ENCODE measurements at places on chromosomes 16 and 17.

DNA sequence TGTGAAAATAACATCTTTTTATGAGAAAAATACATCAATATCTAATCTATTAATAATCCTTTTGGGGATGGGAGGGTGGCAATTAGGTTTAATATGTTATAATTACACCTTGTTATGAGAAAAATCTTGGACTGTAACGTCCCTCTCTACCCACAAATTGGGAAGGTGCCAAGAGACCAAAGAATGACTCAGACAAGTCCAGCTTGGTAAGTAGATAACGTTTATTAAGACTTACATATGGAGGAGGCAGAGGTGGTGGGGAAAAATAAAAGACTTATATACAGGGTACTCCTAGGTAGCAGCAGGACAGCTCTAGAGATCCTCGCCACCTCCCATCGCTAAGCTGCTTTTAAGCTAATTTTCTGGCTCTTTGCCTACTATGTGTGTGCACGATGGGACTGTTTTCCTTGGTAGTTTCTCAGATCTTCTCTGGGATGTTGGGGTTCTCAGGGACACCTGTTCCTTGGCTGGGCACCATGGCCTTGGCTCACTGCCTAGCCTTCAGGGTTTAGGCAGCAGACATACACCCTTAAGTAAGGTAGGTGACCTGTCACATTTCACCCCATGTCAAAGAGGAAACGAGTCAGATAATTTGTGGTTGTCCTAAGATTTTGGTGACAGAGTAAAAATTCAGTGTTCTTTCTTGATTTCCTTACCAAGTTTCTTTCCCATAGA, 31.5 kb downstream of the RBL2 start:
- DNase-seq = peak; percentile 32

DNA sequence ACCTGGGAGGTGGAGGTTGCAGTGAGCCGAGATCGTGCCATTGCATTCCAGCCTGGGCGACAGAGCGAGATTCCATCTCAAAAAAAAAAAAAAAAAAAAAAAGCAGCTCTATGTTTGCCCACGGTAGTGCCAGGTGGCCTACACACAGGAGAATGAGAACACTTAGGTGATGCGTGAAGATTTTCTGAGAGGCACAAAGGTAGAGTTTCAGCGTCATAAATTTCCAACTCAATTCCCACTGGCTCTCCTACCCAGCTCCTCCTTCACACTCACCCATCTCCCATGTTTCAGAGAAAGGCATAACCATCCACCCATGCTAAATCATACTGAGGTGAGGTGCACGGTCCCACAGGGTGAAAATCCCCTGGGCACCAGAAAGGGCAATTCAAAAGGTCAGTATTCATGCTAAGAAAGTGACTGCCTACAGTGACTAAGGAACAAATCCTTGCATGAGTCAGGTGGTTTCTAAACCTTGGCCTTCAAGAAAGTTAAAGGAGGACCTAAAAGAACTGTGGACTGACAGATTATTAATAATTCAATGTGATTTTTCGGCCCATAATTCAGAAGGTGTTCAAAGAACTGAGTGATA, 4.8 kb downstream of the DCAKD start:
- DNase-seq = no peak

DNA sequence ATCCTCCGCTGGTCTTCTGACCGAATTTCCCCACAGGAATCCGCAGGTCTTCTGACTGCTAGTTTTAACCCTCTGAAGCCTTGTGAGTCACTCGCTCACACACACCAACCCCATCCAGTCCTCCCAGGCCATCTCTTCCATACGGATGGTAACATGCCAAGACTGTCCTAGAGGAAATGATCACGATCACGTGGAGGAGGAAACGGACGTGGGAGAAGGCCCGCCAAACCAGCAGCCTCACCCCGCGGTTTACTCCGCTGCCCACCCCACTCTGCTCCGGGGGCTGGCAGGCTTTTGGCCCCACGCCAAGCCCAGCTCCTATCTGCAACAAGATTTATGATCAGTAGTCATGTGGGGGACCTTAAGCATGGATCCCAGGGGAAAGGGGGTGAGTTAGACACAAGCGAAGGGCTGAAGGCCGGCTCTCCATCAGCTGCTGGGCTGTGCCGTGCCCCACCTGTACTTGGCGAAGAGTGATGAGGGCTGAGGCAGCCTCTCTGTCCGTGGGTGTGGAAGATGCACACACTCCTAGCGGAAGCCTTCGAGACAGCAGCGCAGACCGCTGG, 1.5 kb upstream of the FAAP100 start:
- peak; percentile 97 for DNase-seq

- DNase-seq = no peak
These were observed 399.7 kb upstream of the RBFOX1 start for GRCh38 chr16:6932871-6933385.

- DNase-seq = no peak
These were observed 53.7 kb downstream of the MAP2K4 start for GRCh38 chr17:12074346-12074745.

DNA sequence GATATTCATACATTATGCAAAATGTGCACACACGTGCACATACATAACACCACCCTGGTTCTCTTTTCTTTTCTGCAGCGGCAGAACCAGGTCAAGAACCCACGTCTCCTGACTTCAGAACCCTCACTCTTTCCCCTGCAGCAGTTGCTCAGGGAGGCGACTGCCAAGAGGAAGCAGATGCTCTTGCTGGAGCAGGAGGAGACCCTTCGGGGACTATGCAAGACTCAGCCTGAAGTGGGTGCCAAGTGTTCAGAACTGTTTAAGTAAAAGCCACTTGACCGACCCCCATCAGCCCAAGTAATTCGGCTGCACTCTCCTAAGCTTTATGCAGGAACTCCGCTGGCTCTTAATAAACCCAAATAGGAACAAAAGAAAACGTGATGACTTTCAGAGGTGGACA, 193.8 kb downstream of the SLC39A11 start:
- no peak for DNase-seq

DNA sequence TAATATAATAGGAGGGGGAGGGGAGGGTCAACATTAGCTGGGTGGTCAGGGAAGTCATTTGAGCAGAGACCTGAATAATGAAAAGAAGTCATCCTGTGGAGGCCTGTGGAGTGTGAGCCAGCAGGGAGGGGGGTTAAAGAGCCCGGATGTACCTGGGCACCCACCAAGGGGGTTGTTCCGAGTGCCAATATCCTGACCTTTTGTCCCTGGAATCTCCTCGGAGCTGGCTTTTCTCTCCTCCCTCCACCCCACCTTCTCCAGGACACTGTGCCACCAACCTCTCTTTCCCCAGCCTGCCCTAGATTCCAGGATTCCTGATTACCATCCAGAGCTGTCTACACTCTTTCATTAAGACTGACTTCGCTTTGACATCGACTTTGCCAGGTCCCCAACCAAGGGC, 6.2 kb downstream of the SHBG start:
- no peak for DNase-seq

- no peak for DNase-seq
These were observed 42.1 kb upstream of the CDH13 start for GRCh38 chr16:82584553-82585152.

DNA sequence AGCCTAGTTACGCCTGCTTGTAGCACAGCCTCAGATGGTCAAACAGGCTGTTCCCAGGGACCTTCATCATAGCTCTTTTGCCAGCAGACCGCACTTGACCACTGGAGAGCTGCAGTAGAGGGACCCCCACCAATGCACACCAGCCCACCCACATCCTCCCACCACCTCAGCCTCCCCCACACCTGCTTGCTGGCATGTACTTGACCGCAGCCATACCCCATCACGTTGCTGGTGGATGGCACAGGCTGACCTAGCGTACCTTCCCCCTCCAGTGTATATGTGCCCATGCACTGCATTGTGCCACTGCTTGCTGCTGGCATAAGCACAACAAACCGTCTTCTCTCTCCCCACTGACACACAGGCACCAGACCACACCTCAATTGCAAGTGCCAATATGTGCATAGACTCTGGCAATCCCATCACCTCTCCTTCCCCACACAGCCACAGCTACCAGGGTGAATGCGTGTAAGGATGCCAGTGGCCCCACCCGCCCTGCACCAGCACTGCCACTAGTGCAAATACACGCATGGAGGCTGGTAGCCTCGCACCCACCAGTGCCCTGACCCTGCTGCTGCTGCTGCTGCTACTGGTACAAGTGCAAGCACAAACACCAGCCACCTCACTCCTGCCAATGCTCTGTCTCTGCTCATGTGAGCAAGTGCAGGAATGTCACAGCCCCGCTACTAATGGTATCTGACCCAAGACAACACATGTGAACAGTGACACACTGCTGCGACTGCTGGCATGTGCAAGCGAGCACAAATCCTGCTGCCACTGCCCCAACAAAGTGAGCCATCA, 1377.6 kb downstream of the CDH11 start:
- no peak for DNase-seq

DNA sequence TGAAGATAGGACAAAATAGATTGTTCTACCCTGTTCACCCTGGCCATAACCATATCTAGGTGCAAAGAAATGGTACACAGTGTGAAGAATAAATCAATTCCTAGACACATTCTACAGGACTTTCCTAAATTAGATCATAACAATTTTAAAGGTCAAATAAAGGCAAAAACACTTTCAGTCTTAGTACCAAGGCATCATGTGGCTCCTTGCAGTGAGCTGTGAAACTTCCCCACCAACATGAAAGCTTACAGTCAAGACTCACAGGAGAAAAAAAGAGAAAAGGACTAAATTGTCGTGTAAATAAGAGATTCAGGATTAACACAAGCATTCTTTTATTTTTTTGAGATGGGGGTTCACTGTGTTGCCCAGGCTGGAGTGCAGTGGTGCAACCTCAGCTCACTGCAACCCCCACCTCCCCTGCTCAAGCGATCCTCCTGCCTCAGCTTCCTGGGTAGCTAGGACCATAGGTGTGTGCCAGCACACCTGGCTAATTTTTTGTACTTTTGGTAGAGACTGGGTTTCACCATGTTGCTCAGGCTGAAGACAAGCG, 14.2 kb downstream of the NSMCE1 start:
- DNase-seq = no peak

DNA sequence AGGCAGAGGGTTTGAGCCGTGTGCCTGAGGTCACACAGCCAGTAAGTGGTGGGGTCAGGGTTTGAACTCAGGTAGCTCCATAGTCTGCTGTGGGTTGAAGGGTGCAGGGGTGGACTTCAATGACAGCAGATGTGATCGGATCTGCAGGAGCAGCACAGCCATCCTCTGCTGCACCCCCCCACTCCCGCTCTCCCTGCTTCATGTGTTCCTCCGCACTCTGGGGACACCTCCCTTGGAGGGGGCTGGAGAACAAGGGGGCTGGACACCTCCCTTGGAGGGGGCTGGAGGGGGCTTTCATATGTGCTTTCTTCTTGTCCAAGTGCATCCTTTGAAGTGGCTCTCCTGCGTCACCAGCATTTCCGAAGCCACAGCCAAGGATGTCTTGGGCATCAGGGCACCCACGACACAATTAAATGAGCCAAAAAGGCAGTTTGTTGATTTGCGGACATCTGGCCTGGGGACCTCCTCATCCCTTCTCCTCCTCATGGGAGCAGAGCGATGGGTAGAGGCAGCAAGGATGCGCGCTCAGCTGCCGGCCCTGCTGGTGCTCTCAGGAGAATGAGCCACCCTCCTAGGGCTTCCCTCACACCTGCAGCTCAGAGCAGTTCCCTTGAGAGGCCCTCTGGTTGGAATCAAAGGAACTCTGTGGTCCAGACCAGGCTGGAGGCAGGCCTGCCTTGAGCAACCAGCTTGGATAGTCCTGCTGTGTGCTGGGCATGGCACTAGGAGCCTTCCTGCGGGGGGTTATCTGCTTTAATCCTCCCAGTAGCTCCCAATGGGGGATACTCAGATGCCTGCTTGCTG, 26.2 kb downstream of the WSCD1 start:
- no peak for DNase-seq

DNA sequence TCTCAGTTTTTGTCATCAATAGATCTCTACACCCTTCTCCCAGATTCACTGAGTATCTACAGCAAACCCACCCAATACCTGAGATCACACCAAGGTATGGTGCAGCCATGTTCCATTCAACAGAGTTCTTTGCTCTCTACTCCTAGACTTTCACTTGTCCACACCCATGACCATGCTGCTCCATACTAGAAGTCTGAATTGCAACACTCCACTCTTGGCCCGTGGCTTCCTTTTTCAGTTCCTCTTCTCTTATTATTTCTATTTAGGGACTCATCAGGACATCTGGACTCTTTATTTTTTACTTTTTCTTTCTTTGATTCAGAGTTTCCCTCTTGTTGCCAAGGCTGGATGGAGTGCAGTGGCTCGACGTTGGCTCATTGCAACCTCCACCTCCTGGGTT, 37.1 kb downstream of the YWHAE start:
- DNase-seq = no peak

DNA sequence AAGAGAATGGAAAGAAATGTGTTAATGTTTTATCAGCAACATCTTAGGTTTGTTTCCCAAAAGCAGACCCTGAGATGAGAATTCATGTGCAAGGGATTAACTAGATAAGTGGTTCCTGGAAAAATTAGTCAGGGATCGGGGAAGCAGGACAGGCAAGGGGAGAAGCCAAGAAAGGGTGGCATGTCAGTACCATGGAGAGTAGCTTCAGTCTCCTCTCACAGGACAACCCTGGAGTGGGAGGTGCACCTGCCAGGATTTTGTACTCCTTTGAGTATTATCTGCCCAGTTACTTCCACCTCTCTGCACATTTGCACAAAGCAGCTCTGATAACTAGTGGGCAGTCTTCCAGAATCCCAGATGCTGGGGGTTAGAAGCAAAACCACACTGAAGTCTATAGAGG, 117.0 kb downstream of the RGS9 start:
- no peak for DNase-seq

GRCh38 chr16:69187446-69188235, 677 bp downstream of the SNTB2 start:
- no peak for DNase-seq

- no peak for DNase-seq
These were observed 970 bp upstream of the DYNC1LI2 start for GRCh38 chr16:66752379-66752778.

DNA sequence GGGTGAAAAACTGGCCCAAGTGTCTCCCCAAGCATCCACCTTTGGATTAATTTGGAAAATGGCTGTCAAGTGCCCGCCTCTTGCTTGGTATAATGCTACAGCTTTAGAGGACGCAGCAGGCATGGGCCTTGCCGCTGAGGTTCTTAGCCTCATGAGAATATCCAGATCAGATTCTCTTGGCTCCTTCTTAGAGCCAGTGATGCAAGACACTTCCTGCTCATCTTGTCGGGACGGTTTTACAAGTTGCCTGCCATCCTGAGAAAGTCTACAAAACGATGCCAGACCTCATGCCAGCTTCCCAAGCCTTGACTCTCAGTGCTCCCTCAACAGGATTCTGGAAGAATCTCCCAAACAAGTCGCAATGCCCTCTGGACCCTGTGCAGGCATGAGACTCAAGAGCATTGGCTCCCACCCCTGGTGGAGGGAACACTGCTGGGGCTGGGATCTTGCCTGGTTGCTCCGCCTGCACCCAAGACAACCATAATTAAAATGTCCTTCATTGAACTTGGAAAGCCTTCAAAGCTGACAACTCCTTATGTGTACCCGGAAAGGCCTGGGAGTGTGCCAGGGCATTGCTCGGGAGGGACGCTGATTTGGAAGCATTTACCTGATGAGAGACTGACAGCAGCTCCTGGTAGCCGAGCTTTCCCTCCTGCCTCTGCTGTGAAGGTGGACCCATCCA, 25.8 kb upstream of the STH start:
- no peak for DNase-seq

All from HS-5 (cell line).